Naive thymus-derived CD4-positive, alpha-beta T cell (primary cell): ENCODE measurements at places on chromosomes 7 and 10. TPM values are rescaled to one million over a fixed set of nuclear protein-coding genes. Genes with fewer than 3 reads are reported as not detected.
A peak's percentile ranks its signal among the peaks of the same experiment; 100 is the strongest.

DNA sequence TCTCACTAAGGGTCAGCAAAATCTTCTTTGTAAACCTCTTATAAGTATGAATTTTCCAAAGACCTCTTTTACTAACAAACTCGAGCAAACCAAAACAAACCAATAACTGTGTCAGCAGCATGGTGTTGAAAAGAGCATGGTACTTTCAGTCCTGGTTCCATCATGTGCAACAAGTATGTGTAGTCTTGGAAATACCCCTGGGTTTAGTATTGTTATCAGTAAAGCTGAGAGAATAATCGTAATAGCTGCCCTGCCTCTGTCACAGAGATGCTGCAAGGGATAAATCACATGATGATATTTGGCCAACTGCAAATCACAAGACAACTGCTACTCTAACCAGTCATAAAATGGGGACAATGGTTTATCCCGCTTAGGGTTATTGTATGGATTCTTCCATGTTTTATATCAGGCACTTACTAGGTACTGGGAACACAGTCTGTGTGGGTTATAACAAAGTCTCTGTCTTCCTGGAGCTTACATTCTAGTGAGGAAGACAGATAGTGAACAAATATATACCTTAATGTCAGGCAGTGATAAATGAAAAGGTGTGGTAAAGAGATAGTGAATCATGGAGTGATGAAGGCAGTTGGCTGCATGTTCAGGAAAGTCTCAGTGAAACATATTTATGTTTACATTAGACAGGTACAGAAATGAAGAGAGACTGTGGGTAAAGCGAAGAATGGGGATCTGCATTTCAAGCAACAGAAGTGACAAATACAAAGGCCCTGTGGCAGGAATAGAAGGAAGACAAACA lies 60.5 kb upstream of the C10orf90 start:
- no peak for DNase-seq

DNA sequence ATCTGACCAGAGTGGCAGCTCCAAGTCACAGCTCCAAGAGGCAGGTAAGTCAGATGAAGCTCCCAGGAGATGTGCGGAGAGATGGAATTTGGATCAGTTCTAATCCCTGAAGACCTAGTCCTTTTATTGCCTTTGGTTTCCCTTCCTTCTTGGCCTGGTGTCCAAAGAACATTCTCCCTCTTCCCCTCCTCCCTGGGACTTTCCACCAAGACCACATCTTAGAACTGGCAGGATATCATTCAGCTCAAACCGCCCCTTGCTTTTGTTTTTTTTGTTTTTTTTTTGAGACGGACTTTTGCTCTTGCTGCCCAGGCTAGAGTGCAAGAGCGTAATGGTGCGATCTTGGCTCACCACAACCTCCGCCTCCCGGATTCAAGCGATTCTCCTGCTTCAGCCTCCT lies 190.8 kb downstream of the GFRA1 start:
- no peak for DNase-seq

- DNase-seq = no peak
These were observed 444.0 kb upstream of the MGMT start for GRCh38 chr10:129023082-129023481.

DNA sequence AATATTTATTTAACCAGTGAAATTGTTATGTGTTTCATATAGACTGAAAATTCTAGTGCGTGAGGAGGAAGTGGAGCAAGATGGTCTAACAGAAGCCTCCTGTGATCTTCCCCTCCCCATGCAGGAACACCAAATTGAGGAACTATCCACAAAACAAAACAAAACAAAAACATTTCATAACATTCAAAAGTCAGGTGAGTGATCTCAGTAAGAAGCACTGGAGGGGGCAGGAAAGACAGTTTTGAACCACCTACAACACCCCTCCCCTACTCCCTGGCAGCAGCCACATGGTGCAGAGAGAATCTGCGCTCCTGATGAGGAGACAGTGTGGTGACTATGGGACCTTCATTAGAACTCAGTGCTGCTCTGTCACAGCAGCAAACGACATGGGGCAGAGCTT lies 221.9 kb upstream of the SEMA3C start:
- no peak for DNase-seq

DNA sequence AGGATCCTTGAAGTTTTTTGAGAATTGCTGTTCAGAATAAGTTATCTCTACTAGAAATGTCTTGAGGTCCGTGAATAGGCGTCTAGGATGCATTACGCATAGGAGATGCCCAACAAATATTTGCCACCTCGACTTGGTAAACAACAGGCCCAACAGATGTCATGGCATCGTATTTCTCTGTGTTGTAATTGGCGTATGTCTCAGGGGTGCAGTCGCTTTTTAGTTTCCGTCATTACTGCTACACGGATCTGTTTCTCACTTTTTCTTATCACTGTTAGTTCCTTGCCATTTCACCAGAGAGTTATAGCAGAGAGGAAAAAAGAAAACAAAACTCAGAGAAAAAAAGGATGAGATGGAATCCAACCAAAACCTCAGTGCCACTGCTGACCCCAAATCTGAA lies 73.0 kb upstream of the SFMBT2 start:
- peak; percentile 31 for DNase-seq

DNA sequence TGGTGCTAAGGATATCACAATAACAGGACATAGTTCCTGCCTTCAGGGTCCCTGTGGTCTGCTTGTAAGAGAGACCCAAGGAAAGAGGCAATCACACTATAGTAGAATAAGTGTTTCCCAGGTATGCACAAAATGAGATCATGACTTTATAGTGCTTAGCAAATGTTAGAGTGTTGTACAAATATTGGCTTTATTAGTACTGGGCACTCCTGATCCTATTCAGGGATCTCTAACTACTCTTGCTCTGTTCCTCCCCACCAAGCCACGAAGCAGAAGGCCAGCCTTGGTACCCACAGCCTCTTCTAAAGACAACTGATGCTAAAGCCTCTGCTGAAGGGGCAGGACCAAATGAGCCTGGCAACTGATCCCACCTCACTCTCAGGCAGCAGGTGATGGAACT lies 75.1 kb downstream of the HERPUD2 start:
- DNase-seq = no peak

DNA sequence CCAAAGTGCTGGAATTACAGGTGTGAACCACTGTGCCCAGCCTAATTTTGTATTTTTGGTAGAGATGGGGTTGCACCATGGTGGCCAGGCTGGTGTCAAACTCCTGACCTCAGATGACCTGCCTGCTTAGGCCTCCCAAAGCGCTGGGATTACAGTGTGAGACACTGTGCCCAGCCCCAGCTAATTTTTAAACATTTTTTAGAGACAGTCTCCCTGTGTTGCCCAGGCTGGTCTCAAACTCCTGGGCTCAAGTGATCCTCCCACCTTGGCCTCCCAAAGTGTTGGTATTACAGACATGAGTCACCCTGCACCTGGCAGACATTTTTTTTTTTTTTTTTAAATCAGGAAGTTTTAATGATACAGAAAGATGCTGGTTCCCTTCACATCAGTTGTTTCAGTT lies 15.5 kb downstream of the DENND10 start:
- no peak for DNase-seq

- no peak for DNase-seq
These were observed 52.5 kb upstream of the WNT16 start for GRCh38 chr7:121276313-121276712.

DNA sequence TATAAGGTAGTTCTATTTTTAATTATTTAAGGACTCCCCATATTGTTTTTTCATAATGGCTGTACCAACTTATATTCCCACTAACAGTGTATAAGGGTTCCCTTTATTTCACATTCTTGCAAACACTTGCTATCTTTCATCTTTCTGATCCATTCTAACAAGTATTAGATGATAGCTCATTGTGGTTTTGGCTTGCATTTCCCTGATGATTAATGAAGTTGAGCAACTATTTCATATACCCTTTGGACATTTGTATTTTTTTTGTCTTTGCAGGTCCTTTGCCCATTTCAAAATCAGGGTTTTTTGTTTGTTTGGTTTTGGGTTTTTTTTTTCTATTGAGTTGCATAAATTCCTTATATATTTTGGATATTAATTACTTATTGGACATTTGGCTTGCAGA lies 107.2 kb downstream of the EPC1 start:
- DNase-seq = no peak

GRCh38 chr7:133940368-133940767 lies 186.8 kb upstream of the LRGUK start:
- no peak for DNase-seq

DNA sequence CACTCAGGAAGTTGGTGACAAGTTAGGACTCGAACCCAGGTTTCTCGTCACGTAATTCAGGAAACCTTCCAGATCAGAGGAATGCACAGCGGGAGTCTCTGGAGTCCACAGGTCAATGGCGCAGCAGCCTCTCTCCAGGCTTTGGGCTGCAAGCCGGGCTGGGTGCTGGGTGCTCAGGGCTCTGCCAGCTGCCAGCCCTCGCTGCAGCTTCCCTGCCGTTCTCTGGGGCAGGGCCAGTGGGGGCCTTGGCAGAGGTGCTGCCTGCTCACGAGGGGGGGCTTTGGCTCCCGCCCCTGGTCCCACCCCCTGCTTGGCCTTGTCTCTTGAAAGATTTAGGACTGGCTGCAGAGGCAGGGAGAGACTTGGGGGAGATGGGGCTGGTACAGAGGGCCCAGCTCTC lies at the start of gene TACR2:
Gene TACR2, minus strand, starts transcription at position 224 of the 400 bp plus-strand sequence. CDS start 595 bp downstream, outside the sequence.
- no peak for DNase-seq

- DNase-seq = no peak
These were observed 15.5 kb upstream of the GTPBP4 start for GRCh38 chr10:972763-973162.

GRCh38 chr10:120969219-120969645 lies 118.1 kb downstream of the WDR11 start:
- DNase-seq = no peak

GRCh38 chr7:42128703-42129102 lies 108.3 kb downstream of the GLI3 start:
- no peak for DNase-seq

GRCh38 chr10:5297996-5298395 lies 66.8 kb upstream of the UCN3 start:
- no peak for DNase-seq

DNA sequence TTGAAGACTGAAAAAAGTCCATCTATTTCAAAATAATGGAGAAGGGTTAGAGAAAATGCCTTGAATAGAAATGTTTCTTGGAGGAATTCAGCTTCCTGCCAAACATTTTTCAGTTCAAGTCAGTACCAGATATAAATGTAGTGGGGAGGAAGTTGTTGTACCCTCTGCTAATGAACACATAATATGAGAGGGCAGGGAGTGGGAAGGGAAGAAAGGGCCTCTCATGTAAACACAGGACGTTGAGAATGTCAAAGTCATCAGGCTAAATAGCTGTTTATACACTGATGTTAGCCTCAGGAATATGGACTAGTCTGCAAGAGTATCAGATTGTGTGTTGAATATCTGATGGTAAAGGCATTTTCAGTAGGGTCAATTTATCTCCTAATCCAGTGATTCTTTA lies 37.0 kb downstream of the GPR37 start:
- no peak for DNase-seq

DNA sequence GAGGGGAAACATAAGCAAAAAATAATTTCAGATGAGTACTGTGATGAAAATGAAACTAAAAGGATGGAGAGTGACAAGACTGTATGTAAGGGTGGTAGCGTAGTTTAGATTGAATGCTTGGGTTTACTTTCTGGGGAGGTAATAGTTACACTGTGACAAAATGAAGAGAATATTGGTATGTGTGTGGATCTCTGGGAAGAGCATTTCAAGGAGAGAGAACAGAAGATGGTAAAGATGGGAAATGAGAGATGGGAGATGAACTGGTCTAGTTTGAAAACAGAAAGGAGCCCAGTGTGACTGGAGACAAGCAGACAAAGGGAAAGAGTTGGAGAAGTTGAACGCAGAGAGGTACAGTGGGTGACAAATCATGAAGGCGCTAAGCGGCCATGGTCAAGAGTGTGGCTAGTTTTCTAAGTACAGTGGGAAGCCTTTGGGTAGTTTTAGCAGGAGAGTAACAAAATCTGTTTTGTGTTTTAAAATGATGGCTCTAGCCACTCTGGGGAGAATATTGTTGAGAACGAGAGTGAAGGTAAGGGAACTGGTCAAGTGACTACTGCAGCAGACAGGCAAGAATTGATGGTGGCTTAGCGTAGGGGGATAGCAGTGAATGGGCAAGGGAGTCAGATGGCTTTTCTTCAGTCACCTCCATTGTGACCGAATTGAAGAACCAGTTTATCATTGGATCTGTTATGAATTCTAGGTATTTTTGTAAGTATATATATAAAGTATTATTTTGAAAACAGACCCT lies 22.6 kb downstream of the PALS2 start:
- no peak for DNase-seq

- DNase-seq = no peak
These were observed 127.4 kb downstream of the TRRAP start for GRCh38 chr7:99005776-99006175.

DNA sequence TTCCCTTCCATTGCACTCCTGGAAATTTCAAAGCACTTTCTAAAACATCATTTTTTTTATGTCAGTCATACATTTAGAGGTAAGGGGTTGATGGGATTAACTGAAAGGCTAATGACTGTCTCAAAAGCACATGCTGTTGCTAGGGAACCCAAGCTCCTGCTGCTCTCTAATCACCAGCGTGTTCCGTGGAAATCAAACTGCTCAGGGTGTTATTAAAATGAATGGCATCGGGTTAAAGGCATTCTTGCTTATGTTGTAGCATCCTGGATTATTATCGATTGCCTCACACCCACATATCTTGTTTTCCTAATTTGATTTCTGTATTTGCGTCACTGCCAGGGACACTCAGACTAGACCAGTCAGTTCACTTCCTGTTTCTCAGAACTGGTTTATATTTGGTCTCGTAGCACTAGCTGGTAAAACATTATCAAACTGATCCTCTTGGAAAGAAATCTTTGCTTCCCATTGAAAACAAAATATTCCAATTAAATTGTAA lies 216.5 kb upstream of the MKLN1 start:
- DNase-seq = peak; percentile 48

GRCh38 chr7:42868480-42868879 lies 43.4 kb downstream of the C7orf25 start:
- DNase-seq = no peak

The STEAP4 gene
- total RNA-seq = 6.2 TPM

The CPVL gene
- total RNA-seq = 12.2 TPM

The ARHGEF35 gene
- total RNA-seq = 4.0 TPM

The SLK gene
- total RNA-seq = 28.2 and 33.0 TPM in 2 replicates

The CHRM2 gene
- total RNA-seq = not detected

The POU6F2 gene
- total RNA-seq = not detected

The DLG5 gene
- total RNA-seq = 10.2 TPM

The SMNDC1 gene
- 34.4 TPM for total RNA-seq

The IFIT1 gene
- total RNA-seq = 15.7 and 17.9 TPM in 2 replicates

The CALY gene
- total RNA-seq = 1.5 TPM

The MRC1 gene
- total RNA-seq = 3.5 TPM

The GBF1 gene
- 38.1 TPM for total RNA-seq

The DPYSL4 gene
- 5.7 TPM for total RNA-seq

The RNF133 gene
- not detected for total RNA-seq

The GDF2 gene
- total RNA-seq = not detected
